Ovary (tissue), 10 donors: ENCODE measurements at places on chromosomes 3 and 15. TPM values are rescaled to one million over a fixed set of nuclear protein-coding genes. Genes with fewer than 3 reads are reported as not detected.

GRCh38 chr15:23039917-23040281 lies 530 bp upstream of the TUBGCP5 start:
- H3K27me3 ChIP-seq: no peaks in the 10 kb centered on the region
- peaks cover 1% of the 10 kb centered on the region for H3K4me1 ChIP-seq
- H3K4me3 ChIP-seq: peak overlapping the region; percentile 69

DNA sequence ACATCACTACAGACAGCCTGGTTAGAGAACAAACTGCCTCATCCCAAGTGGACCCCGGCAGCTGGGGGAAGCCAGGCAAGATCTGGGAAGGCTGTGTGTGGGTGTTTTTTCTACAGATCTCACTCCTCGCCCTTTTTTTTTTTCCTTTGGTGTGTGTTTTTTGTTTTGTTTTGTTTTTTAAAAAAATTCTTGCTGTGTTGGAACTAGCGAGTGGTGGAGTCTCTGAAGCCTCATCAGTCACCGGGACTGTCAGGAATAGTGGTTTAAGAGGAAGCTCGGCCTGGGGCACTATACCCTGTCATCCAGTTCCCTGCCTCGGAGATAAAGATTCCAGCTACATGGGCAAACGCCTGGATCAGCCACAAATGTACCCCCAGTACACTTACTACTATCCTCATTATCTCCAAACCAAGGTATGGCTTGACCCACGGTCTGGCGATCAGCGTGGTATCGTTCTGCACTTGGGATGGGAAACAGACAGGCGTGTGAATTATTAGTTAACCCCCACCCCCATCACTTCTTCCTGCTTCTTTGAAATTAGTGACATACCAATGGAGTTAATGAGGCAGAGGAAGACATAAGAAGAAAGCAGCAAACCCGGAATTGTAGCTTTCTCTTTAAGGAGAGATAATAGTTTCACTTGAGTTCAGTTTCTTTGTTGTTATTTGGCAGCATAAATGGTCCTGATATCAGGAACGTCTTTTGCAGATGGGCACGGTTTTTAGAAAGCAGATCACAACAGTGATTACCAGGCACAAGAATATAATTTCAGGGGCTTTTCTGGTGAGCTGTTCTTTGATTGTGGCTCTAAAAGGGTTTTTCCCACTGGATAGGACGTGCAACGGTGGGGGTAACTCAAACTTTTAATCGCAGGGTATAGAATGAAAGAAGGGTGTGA lies 722 bp downstream of the RBMS3 start:
- H3K4me1 ChIP-seq: peaks cover 4% of the 10 kb centered on the region
- peak; percentile 26 for DNase-seq
- H3K27ac ChIP-seq: peak overlapping the region; percentile 79
- H3K4me3 ChIP-seq: peak overlapping the region; percentile 53
- no peaks in the 10 kb centered on the region for H3K36me3 ChIP-seq

- no peak overlapping the region for H3K4me3 ChIP-seq
- DNase-seq: no peak
- H3K36me3 ChIP-seq: no peaks in the 10 kb centered on the region
- no peak overlapping the region for H3K27ac ChIP-seq
- no peaks in the 10 kb centered on the region for H3K4me1 ChIP-seq
Measured at GRCh38 chr3:189698811-189699210, 67.6 kb downstream of the TP63 start.

DNA sequence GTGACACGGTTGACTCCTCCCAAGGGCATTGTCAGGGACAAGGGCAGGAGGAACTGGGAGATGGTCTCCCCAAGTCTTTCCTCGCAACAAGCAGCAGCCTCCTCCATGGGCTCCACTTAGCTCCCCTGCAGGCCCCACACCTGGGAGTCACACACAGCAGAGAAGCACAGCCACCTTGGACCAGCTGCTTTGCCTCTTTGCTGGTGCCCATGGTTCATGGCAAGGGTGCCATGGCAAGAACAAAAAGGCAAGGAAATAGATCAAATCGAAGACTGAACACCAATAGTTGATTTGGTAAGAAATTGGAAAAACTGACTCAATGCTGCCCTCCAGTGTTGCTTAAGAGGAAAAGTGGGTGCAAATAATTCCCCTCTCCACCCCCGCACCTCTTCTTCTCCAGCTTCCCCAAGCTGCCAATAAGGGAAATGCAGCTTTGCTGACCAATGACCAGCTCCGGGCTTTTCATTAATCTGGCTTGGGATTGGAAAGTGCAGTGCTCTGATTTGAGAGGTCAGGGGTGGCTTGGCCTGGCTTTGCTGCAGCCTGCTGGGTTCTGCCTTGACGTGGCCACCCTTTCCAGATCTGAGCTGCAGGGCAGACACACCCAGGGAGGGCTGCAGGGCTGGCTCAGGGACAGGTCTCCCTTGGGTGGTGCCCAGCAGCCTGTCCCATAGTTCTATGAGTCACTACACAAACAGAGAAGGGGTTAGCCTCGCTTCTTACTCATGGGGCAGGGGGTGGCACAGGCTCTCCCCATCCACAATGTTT lies 162.0 kb downstream of the KLF13 start:
- DNase-seq: peak; percentile 43
- H3K4me3 ChIP-seq: no peak overlapping the region
- H3K36me3 ChIP-seq: no peaks in the 10 kb centered on the region
- no peaks in the 10 kb centered on the region for H3K4me1 ChIP-seq
- H3K27me3 ChIP-seq: no peaks in the 10 kb centered on the region

MESP2 gene
- total RNA-seq: not detected
